ENCODE measurements at places on chromosomes 12 and 14.

- DNase-seq: no peak
Observed at GRCh38 chr12:2581293-2582045, 213.3 kb upstream of the FKBP4 start.

DNA sequence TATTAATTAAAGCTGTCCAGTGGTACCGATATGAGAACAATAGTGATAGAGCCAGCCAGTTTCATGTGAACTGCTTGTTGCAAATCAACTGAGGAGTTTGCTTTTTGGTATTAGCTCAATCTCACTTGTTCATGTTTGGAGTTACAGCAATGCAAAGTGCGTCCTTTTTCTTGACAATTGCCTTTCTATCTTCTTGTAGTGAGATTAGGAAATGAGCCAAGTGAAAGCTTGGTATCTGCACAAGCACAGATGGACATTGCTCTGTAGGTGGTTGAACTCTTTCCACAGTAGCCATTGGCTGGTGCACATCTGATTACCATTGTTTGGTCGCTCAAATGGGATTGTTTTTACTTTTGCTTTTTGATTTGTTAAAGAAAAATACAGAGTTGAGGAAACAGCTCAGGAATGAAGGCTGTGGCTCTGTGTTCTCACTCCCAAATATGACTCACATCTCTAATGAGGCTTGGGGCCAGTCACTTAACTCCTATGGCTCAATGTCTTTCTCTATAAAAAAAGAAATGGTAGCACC is 241.4 kb downstream of the BMP4 start:
- no peak for DNase-seq

GRCh38 chr12:2619136-2619535 is 175.6 kb upstream of the FKBP4 start:
- DNase-seq: no peak

DNA sequence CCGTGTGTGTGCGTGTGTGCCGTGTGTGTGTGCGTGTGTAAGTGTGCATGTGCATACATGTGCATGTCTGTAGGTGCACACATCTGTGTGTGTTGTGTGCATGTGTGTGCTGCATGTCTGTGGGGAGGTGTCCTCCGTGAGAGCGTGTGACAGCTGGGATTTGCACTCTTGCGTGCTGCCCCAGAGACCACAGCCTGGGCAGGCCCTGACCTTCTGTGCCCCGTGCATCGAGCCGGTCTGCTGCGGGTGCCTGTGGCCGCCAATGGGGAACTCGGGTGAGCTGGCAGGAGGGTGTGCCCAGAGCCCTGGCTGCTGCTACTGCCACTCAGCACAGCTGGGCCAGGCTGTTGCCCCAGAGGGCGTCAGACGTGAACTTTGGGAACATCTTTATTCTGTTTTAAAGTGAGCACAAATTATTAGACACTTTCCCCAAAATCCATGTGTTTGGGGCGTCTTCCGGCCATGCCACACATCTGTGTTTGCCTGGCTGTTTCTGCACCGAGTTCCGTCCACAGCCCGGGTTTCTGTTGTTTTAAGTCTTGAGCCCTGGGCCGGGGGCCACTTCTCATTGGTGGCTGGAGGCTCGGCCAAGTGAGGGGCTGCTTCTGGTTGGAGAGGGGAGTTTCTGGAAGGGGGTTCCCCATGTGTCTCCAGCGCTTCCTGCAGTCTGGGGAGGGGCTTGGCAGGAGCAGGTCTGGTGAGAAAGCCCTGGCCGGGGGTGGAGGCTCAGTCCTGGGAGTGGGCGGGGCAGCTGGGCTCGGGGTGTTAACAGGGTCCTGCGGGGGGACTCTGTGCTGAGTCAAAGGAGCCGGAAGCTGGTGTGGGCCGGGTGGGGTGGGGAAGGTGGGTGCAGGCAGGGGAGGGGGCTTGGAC is 7.6 kb downstream of the CEP170B start:
- DNase-seq: peak; percentile 60

GRCh38 chr12:57008178-57008577 is 1.8 kb upstream of the ZBTB39 start:
- peak; percentile 59 for DNase-seq

DNA sequence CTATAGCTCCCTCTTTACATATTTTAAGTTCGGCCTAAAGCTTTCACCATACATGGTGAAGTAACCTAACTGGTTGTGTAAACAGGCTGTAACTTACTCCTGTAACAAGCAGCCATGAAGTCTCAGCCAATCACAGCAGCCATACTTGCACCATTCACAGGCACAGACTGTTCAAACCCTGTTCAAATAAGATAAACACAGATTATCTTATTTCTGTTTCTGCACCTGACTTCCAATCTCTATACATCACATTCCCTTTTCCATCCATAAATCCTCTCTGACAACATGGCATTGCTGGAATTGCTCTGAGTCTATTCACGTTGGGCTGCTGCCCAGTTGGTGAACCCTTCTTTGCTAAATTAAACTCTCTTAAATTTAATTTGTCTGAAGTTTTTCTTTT is 34.5 kb upstream of the ARID2 start:
- DNase-seq: no peak

DNA sequence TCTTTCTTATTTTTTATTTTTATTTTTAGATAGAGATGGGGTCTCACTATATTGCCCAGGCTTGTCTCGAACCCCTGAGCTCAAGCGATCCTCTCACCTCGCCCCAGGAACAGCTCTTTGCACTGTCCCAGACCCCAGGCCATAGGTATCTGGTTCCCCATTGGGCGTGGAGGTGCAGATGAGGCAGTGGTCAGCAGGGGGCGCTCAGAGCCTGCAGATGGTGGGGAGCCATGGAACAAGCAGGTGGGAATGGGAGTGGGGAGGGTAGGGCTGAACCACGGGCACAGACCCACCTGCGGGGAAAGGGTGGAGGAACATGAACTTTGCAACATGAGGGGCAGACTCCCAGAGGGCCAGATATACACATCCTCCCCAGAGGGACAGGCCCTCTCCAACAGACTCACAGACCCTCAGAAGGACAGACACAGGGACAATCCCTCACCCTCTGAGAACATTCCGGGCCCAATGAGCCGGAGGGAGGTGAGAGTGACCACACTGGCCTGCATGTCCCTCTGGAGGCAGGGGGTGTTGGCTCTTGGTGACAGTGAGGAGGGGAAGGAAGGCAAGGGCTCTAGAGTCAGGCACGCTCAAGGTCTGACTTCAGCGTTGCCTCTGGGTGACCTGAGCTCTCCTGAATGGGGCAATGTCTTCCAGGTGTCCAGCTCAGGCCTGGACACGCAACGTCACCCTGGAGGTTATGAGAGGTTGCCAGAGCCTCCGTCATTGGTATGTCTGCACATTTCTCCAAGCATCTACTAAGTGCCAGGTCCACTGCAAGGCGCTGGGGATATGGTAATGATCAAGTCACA is 34.9 kb downstream of the KRT80 start:
- DNase-seq: peak; percentile 68

DNA sequence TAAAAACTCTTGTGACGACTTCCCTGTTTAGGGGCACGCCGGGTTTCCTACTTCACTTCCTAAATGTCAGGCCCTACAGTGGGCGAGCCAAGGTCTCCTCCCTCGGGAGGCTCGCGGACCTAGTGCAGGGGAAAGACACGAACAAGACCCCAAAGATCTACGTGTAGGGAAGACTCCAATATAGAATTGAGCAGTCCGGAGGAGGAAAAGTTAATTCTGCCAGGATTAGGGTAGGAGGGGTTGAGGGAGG is 564 bp downstream of the ATXN3 start:
- peak; percentile 63 for DNase-seq

DNA sequence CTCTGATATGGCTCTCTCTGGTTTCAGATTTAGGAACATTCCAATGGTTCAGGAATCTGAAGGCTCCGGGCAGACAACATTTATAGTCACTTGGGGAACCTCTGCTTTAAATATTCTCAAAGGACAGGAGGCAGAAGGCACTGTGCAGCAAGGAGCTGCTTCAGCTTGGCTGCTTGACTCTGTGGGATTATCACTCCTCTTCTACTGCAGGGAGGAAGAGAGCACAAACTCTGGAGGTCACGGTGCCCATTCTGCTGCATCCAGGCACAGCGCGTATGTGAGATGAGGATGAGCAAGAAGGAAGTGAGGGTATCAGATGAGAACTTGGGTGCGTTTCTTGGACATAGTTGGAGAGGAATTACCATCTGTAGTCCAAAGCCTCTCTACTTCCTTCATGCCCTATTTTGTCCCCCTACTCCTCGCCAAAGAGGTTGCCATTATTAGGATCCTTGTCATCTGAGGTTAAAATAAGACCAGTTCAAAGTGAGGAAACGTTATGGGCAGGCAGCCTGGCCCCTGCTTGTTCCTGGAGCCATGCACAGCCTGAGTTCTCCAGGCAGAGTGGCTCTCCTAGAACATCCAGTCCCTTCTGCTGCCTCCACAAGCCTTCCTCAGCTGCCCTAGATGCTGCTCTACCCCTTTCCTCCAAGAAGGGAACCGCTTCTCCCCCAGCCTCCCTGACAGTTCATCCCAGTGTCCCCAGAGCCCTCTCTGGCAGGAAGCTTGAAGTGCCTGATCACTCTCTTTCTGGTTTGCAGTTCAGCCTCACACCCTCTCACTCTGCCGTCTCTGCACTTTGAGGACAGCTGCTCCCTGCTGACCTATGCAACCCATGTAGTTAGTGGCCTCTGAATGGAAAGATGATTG is 12.5 kb downstream of the FGF6 start:
- DNase-seq: no peak

- DNase-seq: no peak
Observed at GRCh38 chr12:26748741-26749431, 84.1 kb downstream of the ITPR2 start.

DNA sequence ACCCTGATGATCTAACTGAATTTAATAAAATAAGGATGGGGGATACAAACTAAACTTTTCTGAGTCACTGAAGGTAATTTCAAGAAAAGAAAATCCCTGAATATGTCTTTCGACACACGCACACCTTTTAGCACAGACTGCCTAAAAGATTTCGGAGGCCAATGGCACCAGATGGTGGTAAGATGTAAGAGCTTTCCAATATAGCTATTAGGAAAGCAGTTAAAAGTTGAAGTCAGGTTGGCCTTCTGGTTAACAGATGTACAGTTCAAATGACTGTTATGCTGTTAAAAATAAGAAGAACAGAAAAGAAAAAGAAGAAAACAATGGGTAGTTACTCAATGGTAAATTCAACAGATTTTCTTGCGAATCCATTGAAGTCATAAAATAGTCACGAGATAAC is 80.7 kb upstream of the KRR1 start:
- DNase-seq: no peak

DNA sequence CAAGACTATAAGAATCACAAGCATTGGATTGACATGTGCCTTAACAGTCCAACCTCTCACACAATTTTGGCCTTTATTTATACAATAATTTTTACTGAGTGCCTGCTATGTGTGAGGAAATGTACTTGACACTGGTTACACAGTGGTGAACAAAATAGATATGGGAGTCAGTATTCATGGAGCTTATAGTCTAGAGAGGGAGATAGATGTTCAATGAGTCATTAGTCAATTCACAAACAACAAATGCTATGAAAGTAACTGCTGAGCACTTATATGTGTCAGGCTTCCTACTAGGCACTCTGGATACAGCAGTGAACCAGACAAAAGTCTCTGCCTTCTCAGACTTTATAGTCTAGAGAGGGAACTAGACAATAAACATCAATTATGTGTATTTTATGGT is 3.7 kb downstream of the CFAP54 start:
- no peak for DNase-seq

- DNase-seq: no peak
Observed at GRCh38 chr14:69034612-69035262, 55.6 kb upstream of the ACTN1 start.

DNA sequence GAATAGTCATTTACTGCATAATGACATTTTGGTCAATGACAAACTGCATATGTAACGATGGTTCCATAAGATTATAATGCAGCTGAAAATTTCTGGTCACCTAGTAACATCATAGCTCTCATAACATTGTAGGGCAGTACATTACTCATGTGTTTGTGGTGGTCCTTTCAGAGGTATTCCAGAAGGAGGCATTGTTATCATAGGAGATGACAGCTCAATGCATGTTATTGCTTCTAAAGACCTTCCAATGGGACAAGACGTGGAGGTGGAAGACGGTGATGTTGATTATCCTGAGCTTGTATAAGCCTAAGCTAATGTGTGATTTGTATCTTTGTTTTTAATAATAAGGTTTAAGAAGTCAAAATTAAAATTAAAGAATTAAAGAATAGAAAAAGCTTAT is 43.8 kb upstream of the TSPAN11 start:
- DNase-seq: no peak

- no peak for DNase-seq
Observed at GRCh38 chr12:71158361-71158882, 623 bp upstream of the TSPAN8 start.

GRCh38 chr14:99726538-99727095 is 42.5 kb downstream of the CYP46A1 start:
- DNase-seq: no peak

GRCh38 chr12:69836015-69836414 is 11.0 kb downstream of the MYRFL start:
- DNase-seq: no peak

GRCh38 chr12:12723149-12723680 is 6.0 kb downstream of the CDKN1B start:
- no peak for DNase-seq

DNA sequence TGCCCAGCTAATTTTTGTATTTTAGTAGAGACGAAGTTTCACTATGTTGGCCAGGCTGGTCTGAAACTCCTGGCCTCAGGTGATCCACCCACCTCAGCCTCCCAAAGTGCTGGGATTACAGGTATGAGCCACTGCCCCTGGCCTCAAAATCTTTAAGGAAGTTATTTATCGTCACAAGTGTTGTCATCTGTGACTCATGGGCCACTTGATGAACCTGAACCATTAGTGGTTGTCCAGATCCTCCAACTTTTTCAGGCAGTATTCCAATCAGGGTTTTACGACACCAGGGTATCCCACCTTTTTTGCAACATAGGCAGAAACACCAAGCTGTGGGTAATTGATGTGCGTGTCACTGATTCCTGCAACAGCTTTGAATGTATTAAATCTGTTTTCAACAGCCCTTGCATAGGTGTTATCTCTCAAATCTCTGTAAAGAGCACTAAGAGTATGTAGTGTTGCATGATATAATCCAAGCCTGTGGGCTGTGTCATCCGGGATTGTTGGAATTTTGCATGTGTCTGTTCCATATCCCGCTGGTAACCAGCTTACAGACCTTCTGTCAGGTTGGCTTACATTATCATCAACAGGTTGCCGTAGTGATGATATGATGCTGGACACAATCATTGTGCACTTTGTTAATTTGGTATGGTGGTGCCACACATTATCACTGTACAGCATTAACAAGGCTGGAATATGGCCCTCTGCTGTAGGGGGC is 79.3 kb upstream of the SCN8A start:
- no peak for DNase-seq
